ENCODE measurements at places on chromosomes 6 and 20.

DNA sequence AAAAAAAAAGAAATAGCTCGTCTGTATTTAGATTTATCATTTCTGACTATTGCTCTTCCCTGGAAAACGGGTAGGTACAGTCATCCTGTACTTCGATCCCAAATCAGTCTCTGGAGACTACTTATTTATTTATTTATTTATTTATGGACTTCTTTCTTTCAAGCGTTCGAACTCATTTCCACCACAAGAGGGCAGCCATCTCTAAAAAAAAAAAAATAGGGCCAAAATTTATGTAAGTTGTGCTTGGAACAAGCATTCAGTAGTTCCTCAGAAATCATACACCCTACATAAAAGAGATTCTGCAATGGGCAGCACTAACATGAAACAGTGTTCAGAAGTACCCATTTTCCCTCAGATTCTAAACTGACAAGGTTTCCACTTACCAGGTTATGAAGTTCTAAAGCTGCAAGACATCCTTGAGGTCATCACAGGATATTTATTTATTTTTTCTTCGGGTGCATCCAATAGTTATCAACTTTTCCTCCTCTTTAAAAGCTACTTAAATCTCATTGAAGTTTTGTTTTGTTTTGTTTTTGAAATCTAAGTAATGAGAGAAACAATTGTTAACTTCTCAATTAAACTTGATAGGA, 1.9 kb upstream of the BMP2 start:
- DNase-seq, result no peak

- no peak for DNase-seq
Measured at GRCh38 chr20:53291548-53291947, 302.1 kb downstream of the ZNF217 start.

GRCh38 chr6:37514837-37515236, 15.1 kb upstream of the CCDC167 start:
- DNase-seq, result no peak

GRCh38 chr6:13300643-13301590, 27.4 kb downstream of the TBC1D7 start:
- DNase-seq, result no peak
